ENCODE measurements at places on chromosomes 5 and 9.

DNA sequence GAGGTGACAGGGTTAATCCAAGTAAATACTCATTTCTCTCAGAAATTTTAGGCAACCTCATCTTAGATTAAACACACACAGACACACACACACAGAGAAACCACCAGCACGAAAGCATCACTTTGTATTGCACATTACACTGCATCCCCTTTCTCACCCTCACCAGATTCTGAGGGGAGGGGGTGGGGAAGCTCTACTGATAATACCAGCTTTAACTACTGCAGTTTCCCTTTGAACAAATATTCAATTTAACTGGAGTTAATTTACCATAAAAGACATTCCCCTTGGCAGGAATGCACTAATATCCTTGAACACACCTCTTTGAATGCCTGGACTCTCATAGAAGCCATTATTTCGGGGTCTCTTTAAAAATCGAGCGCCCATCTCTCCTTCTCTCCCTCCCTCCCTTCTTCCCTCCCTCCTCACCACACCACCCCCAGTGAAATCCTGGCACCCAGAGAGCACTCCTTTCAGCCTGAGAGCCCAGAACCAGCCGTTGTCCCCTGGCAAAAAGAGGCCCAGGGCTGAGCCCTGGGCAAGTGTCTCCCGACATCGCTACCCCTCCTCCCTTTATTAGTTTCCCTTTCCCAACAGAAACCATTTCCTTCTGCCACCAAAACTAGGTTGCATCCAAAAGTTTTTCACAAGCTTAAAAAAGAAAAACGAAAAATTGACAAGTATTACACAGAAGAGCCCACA, 2.8 kb upstream of the NFIB start:
- DNase-seq = no peak

- no peak for DNase-seq
These were observed 12.1 kb downstream of the FAM78A start for GRCh38 chr9:131264231-131264630.

- no peak for DNase-seq
These were observed 128.0 kb upstream of the STC2 start for GRCh38 chr5:173456181-173456580.

DNA sequence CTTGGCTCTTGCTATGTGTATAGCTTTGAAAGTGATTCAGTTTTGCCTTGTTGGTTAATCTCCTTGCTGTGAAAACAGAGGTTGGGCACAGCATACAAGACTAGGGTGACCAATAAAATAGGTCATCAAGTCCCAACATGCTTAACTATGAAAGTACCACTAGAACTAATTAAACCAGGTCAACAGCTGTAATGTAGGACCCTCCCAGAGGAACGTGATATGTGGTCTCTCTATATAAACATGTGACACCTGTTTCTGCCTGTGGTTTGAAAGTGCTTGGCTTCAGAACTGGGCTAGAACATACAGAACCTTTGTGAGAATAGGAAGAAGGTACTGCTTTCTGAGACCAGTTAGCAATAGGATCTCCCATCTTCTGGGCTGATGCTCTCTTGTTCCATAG, 297.1 kb downstream of the FBXL7 start:
- DNase-seq = no peak

DNA sequence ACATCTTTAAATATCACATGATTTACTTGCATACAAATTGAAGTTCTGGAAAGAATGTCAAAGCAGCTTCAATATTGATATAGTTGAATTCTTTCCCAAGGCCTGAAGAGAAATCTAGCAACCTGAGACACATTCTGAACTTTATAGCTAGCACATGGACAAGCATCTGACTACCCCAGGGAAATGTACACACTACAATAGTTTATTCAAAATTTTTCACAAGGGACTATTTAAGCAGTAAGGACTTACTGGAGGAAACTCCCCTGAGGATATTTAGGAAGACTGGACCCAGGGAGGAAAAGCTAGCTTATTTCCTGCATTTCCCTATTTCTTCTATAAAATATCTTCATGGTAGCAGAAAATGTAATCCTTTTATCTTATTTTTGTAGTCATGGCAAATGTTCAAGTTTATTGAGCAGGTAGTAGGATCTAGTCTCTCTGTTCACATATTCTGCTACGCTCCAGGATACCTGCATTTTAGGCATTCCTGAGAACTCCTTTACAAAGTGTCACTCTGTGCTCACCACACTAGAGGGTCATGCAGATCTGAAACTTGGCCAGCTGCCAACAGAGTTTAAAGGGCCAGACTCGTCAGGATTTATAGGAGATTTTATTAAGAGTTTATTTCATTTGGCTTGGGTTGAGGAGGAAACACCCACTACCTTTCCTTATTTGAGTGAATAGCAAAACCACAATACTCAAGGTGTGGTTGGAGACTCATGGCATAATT, 348.4 kb upstream of the FTMT start:
- no peak for DNase-seq
